ENCODE measurements at places on chromosomes 3 and 15. TPM values are rescaled to one million over a fixed set of nuclear protein-coding genes. Genes with fewer than 3 reads are reported as not detected.

Gene UBXN7
- 13.2 TPM for total RNA-seq

Gene CEP97
- total RNA-seq, result 5.5 TPM

Gene P2RY13
- total RNA-seq, result 0.72 TPM

Gene TMCO5A
- total RNA-seq, result not detected

Gene CHRM5
- total RNA-seq, result not detected

Gene CYP8B1
- total RNA-seq, result 0.19 TPM

Gene MST1
- 15.6 TPM for total RNA-seq

Measured in omental fat pad (tissue), 4 donors.